ENCODE measurements at places on chromosomes 12 and 14.

GRCh38 chr12:68190301-68190700 is 30.8 kb upstream of the IFNG start:
- no peak for DNase-seq

GRCh38 chr12:75042125-75042524 is 167.5 kb downstream of the KCNC2 start:
- DNase-seq, result no peak

- DNase-seq, result no peak
These were observed 124.9 kb upstream of the BTG1 start for GRCh38 chr12:92270521-92270920.

DNA sequence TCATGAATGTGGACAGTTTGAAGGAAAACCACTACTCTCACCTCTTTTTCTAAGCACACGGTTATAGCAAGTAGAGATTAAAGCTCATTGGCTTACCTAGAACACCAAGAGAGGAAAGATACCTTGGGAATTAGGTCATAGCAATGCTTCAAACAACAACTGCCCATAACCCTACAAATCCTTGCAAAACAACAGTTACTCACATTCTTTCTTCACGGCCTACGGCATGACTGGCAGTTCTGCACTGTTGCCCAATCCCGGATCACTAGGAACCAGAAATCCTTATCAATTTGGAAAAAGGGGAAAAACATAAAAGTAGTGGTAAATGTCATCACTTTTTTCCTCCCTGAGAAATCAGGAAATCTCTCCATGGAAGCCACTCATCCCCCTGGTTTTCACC is 9.6 kb upstream of the ISM2 start:
- no peak for DNase-seq

- no peak for DNase-seq
These were observed 193.6 kb upstream of the NUDT4 start for GRCh38 chr12:93183940-93184671.

DNA sequence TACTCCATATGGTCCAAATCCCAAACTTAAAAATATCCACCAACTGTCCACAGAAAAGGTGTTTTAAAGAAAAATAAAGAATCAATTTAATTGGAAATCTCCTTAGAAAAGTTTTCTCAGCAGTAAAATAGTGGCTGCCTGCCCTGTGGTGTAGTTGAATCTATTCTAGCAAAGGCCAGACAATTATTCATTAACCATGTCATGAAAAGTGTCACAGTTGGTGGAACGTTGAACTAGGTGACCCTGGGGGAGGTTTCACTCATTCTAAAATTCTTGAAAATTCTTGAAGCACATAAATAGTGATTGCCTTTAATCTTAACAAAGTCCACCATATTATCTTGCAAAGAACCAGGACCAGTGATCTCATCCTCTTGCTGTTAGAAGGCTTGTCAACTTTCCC is 78.4 kb upstream of the GZMB start:
- DNase-seq, result no peak

GRCh38 chr14:22671622-22672021 is 27.5 kb upstream of the OR6J1 start:
- no peak for DNase-seq

DNA sequence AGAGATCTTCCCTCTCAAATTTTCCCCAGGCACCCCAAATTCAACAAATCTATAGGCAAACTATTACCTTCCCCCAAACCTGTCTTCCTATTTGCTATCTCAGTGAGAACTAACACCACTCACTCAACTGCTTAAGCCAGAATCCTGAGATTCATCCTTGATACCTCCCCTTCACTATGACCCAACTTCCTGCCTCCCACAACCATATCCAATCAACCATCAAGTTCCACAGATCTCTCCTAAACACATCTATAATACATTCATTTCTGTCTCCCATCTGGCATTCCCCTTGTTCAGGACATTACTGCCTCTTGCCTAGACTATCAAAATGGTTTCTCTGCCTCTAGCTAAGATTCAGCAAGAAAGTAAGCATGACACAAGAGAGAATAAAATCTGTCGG is 21.3 kb downstream of the YAF2 start:
- no peak for DNase-seq

GRCh38 chr12:105733579-105733978 is 403.1 kb downstream of the C12orf75 start:
- DNase-seq, result no peak

DNA sequence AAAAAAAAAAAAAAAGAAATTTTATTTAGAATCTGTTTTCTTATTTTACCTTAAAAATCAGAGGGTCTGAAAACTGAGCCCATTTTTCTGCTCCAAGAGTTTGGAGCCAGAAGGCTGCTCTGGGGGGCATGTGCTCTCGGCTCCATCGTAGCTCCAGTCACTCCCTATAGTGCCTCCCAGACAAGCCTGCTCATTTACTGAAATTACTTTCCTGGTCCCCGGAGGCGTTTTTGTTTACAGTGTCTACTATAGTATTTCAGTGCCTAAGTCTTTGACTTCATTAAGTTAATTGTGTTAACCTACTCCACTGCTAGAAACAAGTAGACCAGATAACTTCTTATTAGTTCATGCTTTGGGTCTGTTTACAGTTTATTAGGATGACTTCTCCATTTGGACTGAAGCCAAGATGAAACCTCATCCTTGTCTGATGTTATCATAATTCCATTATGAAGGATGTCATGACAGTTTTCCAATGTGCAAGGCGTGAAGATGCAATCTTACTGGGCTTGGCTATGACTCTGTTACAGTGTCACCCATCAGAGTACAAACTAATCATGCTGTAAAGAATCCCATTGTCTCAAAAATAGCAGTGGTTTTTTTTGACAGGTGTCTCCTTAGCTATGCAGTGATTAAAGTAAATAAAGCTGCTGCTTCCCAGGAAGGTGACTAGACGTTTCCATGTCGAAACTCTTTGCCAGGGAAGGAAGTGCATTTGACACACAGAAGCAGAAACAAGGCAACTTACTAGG is 182.3 kb downstream of the TMEM132C start:
- no peak for DNase-seq

GRCh38 chr14:89240414-89240813 is 176.6 kb downstream of the FOXN3 start:
- DNase-seq, result no peak

DNA sequence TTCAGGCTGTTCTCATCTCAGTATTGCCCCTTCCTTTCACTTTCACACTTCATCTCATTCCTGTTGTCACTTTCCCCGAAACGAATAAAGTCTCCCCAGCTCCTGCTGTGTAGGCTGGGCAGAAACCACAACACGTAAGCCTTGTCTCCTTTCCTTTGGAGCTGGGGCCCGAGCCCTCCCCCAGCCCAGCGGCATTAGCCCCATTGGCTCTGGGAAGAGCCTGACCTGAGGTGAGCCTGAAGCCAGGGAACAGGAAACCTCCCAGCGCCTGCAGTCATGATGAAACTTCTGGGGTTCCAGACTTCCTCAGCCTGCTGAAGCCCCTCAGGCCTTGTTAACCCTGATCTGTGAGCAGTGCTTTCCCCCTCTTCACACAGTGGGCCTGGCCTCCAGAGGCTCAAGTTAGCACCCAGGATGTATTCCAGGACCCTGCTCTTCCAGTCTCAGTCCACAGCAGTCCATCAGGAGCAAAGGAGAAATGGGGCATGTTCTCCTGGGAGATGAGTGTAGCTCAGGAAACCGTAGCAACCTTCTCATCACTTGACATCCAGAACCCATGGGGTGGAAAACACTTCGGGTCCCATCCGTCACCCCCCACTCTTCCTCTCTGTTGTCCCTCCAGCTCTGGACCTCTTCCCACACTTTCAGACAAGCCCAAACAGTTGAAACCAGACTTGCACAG is 21.8 kb downstream of the VASH1 start:
- DNase-seq, result peak; percentile 22

All from mesothelial cell of epicardium (in vitro differentiated cells).